ENCODE measurements at places on chromosomes 7 and 10. TPM values are rescaled to one million over a fixed set of nuclear protein-coding genes. Genes with fewer than 3 reads are reported as not detected.

GRCh38 chr7:130091999-130092398 is 21.7 kb downstream of the KLHDC10 start:
- no peak for DNase-seq

- no peak for DNase-seq
Observed at GRCh38 chr10:82477776-82478175, 602.8 kb downstream of the NRG3 start.

DNA sequence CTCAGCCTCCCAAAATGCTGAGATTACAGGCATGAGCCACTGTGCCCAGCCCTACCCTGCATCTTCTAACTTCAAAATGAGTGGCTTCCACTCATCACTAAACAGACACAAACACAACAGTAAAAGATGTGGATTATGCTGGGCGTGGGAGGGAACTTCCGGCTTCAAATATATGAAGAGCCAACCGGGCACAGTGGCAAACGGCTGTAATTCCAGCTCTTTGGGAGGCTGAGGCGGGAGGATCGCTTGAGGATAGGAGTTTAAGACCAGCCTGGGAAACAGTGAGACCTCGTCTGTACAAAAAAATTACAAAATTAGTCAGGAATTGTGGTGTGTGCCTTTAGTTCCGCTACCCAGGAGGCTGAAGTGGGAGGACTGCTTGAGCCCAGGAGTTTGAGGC is 92.2 kb upstream of the GNA12 start:
- no peak for DNase-seq

DNA sequence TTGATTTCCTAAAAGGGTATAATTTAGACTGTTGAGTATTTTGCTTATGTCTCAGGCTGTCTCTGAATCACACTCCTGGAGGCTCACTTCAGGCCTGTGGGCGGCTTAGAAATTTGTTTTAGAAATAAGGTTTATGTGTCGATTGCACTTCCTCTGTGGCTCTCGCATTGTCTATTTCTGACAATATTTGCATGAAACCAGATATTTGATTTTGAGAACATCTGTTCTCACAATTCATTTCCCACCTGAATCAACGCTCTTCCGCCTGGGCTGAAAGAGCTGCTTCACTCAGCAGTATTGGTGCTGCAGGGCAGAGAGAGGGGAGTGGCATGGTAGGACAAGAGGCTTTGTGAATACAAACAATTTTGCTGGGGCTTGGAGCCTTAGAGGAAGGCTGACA is 262.0 kb downstream of the ADRA2A start:
- DNase-seq: no peak

DNA sequence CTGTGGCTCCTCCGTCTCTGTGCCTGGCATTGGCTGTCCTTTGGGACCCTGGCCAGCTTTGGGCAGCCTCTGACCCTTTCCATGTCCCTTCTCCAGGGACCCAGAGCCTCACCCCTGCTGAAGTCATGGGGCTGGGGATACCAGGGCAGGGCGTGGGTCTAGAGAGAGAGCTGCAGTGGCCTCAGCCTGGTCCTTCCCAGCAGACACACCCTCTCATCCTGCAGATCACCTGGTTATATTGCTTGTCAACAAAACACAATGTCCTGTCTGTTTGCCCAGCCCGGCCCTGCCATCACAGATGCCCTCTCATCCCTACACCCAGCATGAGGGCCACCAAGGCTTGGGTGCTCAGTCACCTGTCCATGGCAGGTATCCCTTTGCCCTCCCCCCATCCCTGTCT is 1.8 kb downstream of the MUC17 start:
- no peak for DNase-seq

GRCh38 chr7:29955799-29956486 is 33.7 kb downstream of the SCRN1 start:
- DNase-seq: no peak

DNA sequence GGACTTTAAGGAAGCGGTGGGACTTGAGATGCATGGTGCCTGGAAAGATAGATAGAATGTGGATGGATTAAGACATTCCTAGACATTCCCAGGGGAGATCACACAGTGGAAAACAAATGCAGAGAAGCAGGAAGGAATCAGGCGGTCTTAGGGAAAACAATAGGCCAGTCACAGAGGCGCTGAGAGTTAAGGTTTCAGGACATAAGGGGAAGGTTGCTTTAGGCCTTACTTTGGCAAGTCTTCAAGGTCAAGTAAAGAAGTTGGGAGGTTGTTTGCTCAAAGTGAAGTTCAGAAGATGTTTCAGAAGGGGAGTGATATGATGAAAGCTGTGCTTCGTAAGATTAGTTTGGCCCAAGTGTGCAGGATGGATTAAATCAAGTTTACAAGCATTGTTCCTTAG is 109.4 kb downstream of the SUGCT start:
- no peak for DNase-seq

- DNase-seq: no peak
Observed at GRCh38 chr7:140367528-140367927, 30.8 kb downstream of the SLC37A3 start.

The SLC26A4 gene
- 0.87 TPM for total RNA-seq

The SFMBT2 gene
- 0.35 TPM for total RNA-seq

The SYPL1 gene
- 91.2 TPM for total RNA-seq

The PRR15 gene
- total RNA-seq: 11.2 TPM

The SLC25A28 gene
- total RNA-seq: 8.0 TPM

Measured in renal cortical epithelial cell (primary cell).